ENCODE measurements at places on chromosomes 5 and 9.

- DNase-seq, result no peak
Observed at GRCh38 chr9:8558176-8558575, 758.6 kb upstream of the DMAC1 start.

- DNase-seq, result no peak
Observed at GRCh38 chr9:107078061-107078460, 205.0 kb upstream of the RAD23B start.

DNA sequence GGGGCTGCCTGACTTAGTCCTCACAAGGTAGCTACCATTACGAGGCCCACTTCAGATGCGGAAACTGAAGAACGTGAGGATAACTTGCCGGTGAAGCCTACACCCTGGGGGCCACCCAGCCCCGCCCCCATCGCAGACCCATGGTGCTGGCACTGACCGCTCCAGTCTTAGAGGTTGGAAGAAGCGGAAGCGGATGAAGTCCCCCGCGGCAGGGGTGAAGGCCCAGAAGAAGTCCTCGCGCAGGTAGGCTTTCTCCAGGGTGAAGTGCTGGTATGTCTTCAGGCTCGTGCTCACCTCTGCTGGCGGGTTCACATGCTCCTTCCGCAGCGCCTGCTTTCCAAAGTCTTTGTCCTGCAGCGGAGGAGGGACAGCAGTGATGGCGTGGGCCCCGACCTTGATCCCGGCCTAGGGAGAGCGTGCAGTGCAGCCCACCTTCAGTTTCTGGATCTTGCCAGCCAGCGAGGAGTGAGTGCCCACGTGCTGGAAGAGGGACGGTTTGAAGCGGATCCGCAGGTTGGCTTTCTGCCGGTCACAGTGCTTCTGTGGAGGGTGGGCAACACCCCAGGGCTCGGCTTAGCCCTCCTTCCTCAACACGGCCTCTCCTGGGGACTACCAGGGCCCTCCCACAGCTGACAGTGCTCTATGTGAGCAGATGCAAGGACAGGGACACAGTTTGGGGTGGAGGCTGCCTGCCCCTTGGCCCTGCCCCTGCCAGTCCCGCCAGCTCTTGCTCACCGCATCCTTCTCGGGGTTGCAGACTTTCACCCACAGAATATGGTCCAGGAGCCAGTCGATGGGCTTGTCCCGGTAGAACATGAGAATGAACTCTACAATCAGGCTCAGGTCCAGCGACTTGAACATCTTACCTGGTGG, 5.2 kb downstream of the LTC4S start:
- no peak for DNase-seq

DNA sequence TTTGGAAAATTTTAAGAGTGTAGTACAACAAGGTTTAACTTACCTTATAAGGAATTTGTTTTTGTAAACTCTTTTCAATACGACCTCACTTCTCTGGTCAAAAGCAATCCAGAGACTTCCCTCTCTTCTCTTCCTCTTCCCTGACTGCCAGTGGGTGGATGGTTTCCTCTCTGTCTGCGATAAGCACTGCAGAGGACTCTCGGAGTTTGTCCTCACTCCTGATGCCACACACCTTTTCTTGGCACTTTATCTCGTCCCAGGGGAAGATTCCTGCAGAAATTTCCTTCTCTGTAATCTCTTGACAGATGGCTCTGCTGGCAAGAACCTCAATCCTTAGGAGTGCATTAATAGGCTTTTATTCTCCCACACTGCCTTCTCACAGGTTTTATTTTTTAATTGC, 641.6 kb downstream of the NR2F1-AS1 start:
- no peak for DNase-seq

DNA sequence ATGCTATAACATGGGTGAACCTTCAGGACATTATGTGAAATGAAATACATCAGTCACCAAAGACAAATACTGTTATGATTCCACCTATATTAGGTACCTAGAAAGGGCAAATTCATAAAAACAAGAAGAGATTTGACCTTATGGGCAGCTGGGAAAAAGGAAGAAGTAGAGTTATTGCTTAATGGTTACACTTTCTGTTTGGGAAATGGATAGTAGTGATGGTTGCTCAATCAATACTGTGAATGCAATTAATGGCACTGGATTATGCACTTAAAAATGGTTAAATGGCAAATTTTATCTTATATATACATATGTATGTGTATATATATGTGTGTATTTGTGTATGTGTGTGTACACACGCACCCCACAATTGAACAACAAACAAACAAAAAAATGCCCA, 15.2 kb downstream of the FKBP15 start:
- DNase-seq, result no peak

Data from activated T-cell treated with anti-CD3 and anti-CD28 coated beads for 4 hours (primary cell).